ENCODE measurements at places on chromosomes 5 and 9.

DNA sequence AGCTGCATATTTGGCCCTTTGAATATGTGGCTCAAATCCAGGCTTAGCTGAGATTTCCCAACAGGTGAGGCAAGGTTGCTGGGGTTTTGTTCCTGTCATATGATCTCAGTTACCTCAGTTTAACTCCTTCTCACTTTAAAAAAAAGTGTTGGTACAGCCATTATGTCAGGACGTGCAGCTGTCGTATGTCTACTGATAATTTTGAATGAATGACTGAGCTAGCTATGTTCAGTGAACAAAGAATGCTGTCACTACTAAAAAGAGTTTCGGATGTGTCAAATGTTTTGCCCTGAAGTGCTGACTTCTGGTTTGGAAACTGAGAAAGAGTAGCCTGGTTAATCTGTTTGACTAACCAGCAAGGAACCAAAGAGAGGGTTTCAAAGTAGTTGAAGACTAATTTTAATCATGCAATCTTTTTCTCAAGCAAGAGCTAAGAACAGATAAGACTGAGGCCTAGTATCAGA, 106.3 kb upstream of the NR3C1 start:
- no peak for DNase-seq

- no peak for DNase-seq
Observed at GRCh38 chr5:5886353-5886752, 463.9 kb downstream of the ICE1 start.

GRCh38 chr9:77677957-77678535, 29.9 kb upstream of the GNA14 start:
- DNase-seq, result no peak

GRCh38 chr5:96874631-96875030, 1.7 kb upstream of the ERAP2 start:
- no peak for DNase-seq

DNA sequence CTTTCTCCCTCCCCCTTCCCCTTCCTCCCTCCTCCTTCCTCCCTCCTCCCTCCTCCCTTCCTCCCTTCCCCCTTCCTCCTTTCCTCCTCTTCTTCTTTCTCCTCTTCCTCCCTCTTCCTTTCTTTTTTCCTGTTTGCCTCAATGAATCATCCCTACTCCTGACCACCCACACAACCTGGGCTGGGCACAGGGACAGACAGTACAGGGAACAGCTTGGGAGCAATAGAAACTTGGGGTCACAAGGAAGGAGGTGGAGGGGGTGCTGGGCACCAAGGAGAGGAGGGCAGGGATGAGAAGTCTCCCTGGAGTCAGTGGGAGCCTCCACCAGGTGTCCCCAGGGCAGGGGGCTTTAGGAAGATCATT, 5.0 kb downstream of the TTC16 start:
- DNase-seq, result no peak

DNA sequence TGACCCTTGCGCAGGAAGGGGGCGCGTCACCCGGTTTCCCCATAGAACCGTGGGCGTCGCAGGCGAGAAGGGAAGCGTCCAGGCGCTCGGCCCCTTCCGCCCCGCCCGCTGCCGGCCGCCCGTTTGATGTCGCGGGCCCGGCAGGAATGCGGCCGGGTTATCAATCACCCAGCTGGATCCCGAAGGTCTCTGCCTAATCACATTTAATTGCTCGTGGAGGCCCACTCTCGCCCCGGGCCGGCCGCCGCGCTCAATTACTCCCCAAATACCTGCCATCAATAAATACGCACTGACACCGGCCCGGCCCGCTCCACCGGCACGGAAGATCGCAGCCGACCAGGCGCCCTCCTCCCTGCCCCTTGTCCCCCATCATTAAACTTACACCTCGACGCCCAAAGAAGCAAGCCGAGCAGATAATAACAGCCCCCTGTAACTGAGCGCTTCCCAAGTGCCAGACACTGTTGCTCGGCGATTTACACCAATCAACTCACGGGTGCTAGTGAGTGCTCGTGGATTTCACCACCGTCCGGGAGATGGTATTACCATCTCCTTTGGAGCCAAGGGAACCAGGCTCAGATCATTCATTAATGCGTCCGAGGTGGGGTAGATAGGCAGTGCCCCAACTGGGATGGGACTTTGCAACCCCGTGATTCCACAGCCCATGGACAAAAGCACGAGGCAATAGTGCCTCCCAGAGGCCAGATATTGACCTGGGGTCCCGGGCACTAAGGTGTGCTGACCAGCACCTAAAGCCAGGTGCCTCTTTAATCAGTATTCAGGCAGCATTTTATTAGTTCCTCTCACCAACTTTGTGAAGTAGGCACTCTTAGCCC, 11.3 kb downstream of the MSX2 start:
- peak; percentile 52 for DNase-seq

- no peak for DNase-seq
Observed at GRCh38 chr5:113053511-113053995, 77.0 kb downstream of the DCP2 start.

- no peak for DNase-seq
Observed at GRCh38 chr9:13158986-13159385, 120.5 kb downstream of the MPDZ start.

DNA sequence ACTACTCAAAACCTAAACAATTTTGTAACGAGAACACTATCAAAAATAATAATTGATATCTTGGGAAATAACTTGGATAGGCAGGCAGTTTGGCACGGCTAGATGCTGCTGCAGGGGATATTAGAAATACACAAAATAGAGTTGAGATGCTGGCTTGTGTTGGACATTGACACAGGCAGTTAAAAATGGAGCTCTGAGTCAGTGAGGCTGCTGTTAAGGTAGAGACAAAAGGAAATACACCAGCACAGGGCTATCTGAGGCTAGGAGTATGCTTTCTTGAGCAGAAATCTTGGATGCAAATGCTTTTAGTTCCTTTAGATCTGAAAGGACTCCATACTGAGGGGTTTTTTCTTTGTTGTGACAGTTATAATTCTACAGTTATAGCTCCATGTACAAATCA, 16.6 kb downstream of the TENT2 start:
- no peak for DNase-seq

DNA sequence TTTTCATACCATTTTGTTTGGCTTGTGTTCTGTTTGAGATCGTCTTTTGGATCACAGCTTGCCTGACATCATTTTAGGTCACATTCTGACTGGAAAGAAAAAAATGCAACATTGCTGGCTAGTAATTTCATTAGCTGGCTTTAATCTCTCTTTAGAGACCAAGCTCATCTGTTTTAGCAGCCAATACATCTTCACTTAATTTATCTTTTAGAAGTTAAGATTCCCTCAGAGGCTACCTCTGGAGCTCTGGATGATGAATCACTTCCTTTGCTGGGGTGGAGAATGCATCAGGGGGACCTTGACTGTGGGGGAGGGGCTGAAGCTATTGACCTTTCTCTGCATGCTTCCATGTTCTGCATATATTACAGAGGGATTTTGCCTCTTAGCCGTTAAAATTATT, 181.5 kb upstream of the OTULINL start:
- no peak for DNase-seq

DNA sequence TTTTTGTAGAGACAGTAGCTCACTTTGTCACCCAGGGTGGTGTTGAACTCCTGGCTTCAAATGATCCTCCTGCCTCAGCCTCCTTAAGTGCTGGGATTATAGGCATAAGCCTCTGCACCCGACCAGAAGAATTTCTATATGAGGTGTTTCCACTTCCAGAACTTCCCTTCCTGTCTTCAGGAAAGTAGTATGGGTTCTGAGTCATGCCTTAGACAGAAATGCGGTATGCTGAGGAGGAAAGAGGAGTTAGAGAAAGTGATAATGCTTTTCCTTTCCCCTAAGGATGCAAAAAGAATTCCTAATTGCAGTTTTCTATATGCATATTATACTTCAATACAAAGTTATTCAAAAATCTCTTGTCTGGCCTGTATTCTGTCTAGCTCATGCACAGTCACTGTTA, 16.4 kb upstream of the ADAMTSL1 start:
- DNase-seq, result no peak

DNA sequence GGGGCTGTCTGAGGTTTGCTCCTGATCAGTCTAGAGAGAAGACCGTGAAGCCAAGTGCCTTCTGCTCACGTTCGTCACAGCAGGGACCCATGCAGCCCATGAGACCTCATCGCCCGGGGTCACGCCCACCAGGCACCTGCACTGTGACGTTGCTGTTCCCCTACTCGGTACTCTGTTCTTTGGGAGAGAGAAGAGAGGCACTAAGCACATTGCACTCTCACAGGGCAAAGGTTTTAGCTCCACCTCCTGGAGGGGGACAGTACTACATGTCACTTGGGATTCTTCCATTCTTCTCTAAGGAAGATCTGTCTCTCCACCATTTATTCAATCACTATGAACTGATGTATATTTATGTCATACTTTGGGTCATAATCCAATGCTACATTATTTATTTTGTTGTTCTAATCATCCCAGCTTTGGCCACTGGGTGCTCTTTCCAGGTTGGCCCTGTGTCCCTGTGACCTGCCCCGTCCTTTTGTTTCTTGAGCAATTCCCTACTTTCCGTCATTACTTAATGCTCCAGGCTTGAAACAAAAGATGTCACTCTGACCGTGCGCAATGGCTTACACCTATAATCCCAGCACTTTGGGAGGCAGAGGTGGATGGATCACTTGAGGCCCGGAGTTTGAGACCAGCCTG, 31.4 kb upstream of the BRD3 start:
- peak; percentile 81 for DNase-seq

GRCh38 chr5:115559524-115559923, 14.9 kb upstream of the FEM1C start:
- no peak for DNase-seq

DNA sequence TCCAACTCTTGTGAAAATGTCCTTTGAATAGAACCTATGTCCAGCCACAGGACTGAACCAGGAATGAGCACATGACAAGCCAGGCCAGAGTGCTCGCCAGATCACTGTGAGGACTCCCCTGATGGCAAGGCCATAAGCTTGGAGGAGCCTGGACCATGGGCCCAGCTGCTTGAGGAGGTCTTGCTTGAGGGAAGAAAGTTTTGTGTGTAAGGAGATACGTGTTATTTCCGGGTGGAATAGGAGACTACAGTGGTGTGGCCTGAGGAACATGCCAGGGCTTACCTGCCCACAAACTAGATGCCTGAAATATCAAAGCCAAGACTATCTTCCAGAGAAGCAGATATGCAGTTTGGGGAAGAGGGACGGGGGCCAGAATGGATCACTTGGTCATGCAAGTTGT, 84.7 kb downstream of the LIFR start:
- no peak for DNase-seq

GRCh38 chr5:2735996-2736395, 15.5 kb downstream of the IRX2 start:
- DNase-seq, result no peak

GRCh38 chr5:68770551-68770950, 323.3 kb upstream of the SLC30A5 start:
- no peak for DNase-seq

- DNase-seq, result no peak
Observed at GRCh38 chr9:97811533-97812246, 41.3 kb upstream of the FOXE1 start.

DNA sequence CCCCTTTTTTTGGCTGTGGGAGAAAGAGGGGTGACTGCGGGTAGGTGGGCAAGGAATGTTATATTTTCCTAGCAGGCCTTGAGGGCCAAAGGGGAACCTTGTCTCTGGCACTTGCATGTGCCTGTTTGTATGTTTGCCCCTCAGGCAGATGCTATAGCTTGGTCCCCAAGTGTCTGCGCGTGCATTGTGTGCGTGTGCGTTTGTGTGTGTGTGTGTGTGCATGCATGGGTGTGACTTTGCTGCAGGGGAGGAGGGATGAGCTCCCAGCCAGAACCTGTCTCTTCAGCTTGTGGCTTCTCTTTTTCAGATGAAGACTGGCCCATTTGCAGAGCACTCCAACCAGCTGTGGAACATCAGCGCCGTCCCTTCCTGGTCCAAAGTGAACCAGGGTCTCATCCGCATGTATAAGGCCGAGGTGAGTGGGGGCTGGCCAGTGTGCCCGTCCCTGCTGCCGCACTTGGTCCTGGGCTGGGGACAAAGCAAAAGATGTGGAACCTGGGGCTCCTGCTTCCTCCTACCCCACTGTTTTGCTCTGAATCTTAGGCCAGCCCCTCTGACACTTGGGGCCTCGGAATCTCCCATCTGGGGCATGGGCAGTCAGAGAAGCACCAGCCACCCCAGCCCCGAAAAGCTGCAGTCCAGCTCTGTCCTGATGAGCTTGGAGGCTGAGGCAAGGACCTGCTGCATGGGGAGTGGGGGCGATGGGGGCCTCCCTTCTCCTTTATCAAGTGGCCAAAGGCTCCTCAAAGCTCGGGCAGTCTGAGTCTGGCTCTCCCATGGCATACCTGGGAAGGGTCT, 31.1 kb downstream of the PTPA start:
- DNase-seq, result no peak

- no peak for DNase-seq
Observed at GRCh38 chr5:24264547-24264946, 380.2 kb downstream of the CDH10 start.

DNA sequence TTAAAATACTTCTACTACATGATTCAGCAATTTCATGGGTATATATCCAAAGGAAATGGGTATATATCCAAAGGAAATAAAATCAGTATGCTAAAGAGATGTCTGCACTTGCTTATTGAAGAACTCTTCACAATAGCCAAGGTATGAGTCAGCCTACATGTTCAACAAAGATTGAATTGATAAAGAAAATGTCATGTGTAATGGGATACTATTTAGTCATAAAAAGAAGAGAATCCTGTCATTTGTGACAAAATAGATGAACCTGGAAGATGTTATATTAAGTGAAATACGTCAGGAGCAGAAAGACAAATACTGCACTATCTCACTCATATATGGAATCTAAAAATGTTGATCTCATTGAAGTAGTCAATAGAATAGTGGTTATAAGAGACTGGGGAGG, 944.5 kb upstream of the CTNND2 start:
- DNase-seq, result no peak

DNA sequence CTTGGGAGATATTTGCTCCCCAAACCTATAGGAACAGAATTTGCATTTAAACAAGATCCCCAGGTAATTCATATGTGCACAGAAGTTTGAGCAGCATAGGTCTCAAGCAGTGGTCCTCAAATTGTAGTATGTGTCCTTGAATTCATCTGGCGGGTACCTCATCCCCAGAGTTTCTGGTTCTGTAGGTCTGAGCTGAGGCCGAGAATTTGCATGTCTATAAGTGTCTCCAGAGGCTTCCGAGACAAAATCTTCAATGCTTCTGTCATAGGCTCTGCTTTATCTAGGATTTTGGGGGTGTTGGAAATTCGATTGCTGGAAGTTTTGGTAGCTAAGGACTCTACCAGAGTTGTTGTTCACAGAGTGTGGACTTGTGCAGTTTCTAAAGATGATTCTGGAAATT, 38.6 kb downstream of the MAT2B start:
- no peak for DNase-seq

- DNase-seq, result no peak
Observed at GRCh38 chr9:97315550-97315949, 8.1 kb downstream of the CCDC180 start.

- peak; percentile 45 for DNase-seq
Observed at GRCh38 chr9:98091735-98092612, 27.0 kb downstream of the TRIM14 start.

- peak; percentile 74 for DNase-seq
Observed at GRCh38 chr5:119578937-119579336, 50.4 kb upstream of the FAM170A start.

- DNase-seq, result no peak
Observed at GRCh38 chr5:3701694-3702093, 106.1 kb downstream of the IRX1 start.

- no peak for DNase-seq
Observed at GRCh38 chr5:124932791-124933600, 186.6 kb upstream of the ZNF608 start.

GRCh38 chr9:33374634-33375237, 27.6 kb downstream of the AQP7 start:
- peak; percentile 82 for DNase-seq
